ENCODE measurements at places on chromosomes 5 and 9.

GRCh38 chr5:167453246-167454030, 838.0 kb upstream of the WWC1 start:
- DNase-seq: no peak

DNA sequence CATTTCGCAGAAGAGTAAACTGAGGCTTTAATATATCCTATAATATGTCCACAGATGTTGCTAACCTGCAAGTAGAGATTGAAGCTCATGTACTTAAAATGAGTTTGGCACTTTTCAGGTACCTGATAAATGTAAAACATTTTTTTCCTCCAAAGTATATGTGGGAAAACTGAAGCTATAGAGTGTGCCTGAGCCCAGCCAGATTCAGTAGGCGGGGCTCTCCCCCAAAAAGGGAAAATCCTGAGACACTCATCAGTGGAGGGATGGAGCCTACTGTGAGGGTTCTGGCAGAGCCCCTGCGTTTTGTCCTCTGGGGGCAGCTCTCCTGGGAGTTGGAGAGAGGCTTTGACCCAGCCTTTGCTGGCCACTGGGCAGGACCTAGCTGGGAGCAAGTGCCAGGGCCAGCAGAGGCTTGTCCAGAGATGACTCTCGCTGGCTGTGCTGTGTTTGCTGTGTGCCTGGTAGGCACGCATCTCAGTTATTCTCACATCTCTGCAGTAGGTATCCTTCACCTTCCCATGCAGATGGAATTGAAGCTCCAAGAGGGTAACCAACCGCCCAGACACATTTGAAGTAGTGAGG, 81.1 kb upstream of the SPRY4 start:
- DNase-seq: no peak

- no peak for DNase-seq
Observed at GRCh38 chr9:21294364-21294774, 10.7 kb downstream of the IFNA5 start.

DNA sequence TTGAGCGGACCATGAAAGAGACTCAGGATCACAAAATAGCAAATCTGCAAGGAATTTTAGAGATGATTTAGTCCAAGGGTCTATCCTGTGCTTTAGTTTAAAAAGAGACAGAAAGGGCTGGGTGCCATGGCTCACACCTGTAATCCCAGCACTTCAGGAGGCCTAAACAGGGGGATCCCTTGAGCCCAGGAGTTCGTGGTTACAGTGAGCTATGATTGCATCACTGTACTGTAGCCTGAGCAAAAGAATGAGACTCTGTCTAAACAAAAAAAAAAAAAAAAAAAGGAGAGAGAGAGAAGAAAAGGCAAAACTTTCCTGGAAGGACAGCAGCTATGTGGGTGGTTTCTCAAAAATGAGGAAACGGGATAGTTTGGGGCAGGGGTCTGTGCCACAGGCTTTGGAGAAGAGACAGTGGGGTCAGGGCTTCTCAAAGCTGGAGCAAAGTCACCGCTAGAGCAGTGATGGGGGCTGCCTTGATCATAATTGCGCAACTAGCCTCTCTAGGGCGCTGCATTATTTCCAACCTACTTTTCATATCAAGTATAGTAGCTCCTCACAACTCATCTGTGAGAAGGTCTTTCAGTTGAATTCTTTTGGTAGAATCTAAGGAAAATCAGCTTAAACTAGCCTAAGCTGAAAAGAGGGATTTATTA, 8.5 kb upstream of the ANKH start:
- DNase-seq: no peak

- DNase-seq: no peak
Observed at GRCh38 chr5:139079225-139079990, 118.8 kb downstream of the SIL1 start.

DNA sequence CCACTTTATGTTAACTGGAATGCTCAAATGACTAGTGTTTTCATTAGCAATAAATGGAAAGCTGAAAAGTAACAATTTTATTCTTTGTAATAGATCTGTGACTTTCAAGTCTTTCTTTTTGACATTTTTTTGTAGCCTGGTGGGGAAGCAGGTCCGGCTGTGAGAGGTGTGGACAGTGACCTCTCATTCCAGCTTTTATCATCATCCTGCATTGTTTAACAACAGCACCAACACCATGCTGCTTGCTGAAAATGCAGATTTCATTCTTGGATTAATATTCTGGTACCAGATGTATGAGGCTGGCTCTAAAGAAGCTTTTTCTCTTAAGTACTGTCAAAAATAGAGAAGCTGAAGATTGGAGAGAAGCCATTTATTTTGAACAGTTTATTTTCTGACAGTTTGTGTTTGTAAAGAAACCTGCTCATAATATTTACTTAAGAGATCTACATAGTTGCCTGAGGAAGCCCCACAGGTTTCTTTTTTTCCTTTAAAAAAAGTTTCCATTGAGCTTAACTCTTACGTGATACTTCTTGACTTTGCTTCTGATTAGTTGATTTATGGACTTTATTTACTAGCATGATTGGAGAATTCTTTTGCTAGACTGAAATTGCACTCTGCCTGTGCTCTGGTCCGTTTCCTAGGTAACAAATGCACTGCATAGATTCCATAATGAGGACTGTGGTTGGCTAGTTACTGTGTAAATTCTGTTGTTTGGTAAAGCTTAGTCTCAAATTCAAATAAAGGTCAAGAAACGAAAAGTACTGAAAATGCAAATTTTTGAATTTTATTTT, 3.4 kb downstream of the KIAA1958 start:
- no peak for DNase-seq

DNA sequence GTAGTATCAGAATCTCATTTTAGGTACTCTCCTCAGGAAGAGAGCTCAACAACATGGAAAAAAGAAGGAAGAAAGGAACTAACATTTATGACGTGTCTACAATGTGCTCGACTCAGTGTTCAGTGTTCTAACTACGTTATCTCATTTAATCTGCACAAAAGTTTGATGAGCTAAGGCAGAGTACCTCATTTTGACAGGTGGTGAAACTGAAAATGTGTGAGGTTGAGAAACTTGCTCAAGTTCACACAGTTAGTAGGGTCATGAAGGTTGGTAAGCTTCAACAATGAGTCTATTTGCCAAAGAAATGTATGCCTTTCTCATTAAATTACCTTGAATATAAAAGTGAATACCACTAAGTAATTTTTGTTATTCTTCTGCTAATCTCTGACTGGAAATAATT, 165.1 kb downstream of the CAAP1 start:
- no peak for DNase-seq

DNA sequence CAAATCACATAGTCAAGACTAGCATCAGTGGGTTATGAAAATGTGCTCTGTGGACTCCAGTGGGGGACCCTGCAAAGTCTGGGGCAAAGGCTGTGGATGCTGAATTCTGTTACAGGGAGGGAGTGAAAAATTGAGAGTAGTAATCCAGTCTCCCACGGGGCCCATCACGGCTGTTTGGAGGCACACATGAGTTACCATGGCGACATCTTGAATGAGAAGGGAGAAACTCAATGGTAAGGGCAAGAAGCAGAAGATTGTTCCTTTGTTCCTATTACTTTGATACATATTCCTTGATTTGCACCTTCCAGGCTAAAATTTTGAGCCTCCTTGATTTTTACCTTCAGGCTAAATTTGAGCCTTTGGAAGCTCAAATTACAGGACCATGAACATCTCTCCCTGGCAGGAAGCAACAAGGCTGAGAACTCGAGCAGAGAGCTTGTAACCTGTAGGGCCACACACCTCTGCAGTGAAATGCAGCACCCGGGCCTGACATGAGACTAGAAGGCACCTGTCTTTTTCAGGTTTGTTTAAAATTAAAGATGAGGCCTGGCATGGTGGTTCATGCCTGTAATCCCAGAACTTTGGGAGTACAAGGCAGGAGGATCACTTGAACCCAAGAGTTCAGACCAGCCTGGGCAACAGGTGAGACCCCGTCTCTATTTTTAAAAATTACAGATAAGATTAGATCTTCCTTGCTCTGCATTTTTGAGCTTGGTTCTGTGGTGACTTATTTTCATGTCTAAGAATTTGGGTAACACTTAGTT, 31.0 kb upstream of the ZFR start:
- DNase-seq: no peak

DNA sequence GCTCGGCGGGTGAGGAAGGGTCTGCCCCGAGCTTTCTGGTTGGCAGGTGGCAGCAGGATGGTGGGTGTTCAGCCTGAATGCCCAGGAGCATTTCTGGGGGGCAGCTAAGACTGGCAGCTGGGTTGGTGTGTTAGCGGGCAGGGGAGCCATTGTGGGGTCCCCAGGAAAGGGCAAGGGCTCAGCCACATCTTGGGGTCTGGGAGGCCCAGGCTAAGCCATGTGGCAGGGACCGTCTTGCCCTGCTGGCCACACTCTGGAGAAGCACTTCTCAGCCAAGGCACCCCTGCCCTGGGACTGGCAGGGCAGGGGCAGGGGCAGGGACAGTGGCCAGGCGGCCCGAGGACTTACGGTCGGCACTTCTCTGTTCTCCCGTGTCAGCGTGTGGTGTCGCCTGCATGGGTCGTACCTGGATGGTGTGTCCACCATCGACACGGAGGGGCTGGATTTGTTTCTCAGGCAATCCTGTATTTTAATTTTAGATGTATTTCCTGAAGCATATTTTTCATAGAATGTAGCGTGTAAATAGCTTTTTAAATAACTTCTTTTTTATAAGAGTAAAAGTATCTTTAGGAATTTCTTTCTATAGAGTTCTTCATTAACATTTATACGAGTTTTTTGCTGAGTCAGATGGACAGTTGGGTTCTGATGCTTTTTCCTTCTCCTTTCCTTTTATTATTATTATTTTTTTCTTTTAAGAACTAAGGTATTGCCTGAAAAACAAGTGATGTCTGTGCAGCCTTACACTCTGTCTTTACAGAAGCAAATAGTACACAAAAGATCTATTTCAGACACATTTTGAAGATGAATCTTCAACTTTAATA, 102.0 kb downstream of the PHF2 start:
- DNase-seq: no peak
